CD4-positive, alpha-beta T cell treated with Interleukin-4 for 4 hours (primary cell): ENCODE measurements at places on chromosomes 7 and 10.

DNA sequence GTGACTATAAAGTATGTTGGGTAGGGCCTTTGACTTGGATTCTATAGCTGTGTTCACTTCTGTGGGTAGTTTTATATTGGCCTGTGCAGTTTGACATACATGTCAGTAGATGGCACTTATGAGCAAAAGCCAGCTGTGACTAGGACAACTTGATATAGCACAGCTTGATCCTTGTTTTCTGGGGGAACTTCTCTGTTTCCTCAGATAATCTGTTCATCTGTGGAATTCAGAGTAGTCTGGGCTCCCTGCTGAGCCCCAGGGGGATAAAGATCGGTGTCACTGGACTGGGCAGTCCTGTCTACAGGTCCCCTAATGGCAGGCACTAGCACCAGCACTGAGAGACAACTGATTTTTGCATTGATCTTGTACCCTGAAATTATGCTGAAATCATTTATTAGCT lies 25.4 kb downstream of the CYP2C9 start:
- no peak for DNase-seq

GRCh38 chr10:51137756-51138529 lies 63.7 kb downstream of the PRKG1 start:
- no peak for DNase-seq

DNA sequence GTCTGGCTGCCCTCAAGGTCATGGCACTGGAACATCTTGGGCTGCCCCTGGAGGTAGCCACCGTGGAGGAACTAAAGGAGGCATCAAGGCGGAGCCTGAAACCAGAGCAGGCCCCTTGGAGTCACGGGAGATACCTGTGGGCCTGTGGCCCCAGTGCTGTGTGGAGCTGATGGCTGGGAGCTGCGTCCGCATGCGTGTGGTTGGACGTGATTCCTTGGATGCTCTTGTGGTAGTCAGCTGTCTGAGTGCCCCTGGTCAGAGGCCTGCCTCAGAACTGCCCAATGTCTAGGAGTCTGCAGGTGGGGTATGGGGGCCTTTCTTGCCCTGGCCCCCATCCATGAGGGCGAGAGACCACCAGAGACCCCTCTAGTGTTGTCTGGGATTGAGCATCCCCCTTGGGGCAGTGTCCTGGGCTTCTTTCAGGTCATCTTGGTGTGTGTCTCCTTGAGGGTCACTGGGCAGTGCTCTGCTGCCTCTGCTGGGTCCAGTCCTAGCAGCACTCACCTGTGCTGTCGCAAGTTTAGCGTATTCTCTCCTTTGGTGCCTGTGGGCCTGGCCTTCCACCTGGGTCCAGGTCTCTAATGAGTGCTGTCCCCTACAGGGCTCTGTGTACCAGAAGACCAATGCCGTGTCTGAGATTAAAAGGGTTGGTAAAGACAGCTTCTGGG lies 8.1 kb downstream of the PGAM2 start:
- DNase-seq = no peak

- no peak for DNase-seq
Observed at GRCh38 chr7:5282543-5283316, at the start of gene SLC29A4. Gene SLC29A4, plus strand, starts transcription at chr7:5282943. Its CDS starts 4,874 bp downstream, at chr7:5287817.

DNA sequence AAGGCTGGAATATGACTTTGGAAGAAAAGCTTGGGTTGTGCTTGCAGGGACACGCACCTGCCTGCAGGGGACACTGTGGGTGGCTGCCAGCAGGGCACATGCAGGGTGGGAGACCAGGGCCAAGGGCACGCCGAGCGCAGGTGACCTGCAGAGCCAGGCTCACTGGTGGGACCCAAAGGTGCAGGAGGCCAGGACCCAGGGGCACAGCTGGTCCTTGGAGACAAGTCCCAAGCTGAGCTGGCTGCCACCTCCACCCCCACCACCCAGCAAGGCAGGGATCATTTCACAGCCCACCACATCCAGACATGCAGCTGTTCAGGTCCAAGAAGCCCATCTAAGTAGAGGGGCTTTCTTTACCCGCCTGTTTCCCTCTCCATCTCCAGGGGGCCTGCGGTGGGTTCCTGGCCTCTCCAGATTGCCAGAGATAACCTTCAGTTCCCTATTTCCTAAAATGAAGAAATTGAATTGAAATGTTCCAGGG lies 13.8 kb upstream of the CLIP2 start:
- no peak for DNase-seq

DNA sequence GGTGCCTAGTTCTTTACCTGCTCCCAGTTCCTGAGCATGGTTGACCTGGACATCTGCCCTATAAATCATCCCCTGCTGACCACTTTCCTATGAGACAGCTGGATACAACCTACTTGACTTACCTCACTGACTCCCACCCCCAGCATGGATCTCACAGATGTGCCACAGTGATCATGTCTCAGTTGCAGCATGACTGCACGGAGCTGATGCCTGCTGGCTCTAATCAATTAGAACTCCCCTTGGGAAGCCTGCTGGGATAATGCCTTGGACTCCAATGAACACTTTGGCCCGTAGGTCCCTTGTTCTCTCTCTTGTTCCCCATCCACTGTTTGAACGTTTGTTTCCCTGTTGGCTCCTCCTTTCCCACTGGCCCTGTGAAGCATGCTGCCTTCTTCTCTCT lies 271.2 kb upstream of the IGFBP3 start:
- no peak for DNase-seq

GRCh38 chr7:56046721-56047445 lies 4.4 kb downstream of the PSPH start:
- DNase-seq = no peak

- no peak for DNase-seq
Observed at GRCh38 chr10:26829810-26830515, 30.8 kb downstream of the ABI1 start.

DNA sequence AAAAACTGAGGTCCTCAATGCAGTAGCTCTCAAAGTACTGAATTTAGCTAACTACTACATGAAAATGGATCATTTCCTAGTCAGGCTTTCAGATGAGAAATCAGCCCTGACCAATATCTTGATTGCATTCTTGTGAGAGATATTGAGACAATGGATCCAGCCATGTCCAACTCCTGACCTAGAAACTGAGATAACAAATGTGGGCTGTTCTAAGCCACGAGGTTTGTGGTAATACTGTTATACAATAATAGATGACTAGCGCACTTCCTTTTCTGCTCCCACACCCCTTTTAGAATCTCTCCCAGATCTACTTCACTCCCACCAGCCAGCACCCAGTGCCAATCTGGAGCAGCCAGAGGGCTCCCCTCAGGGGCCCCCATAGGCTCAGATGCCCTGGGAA lies 209.3 kb upstream of the KMT2E start:
- DNase-seq = no peak

DNA sequence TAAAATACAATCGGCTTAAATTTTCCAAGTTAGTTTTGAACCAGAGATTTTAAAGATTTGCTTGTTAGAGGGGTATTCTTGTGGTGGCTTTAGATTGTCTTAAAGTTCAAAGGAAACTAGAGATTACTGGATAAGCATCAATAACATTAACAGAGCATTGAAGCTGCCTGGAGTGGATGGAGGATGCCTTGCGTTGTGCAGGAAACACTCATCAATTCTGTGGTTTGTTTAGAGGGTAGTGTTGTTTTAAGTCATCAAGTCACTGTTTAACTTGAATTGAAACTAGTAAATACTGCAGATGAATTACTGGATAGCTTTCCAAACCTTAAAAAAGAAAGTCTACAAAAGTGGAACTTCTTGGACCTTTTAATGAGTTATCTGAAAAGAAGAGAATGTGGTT lies 218.6 kb downstream of the CELF2 start:
- peak; percentile 61 for DNase-seq

GRCh38 chr7:150820148-150820547 lies 19.6 kb downstream of the TMEM176A start:
- no peak for DNase-seq

GRCh38 chr7:4068286-4068685 lies 613.8 kb upstream of the FOXK1 start:
- no peak for DNase-seq

- no peak for DNase-seq
Observed at GRCh38 chr7:150791304-150791703, 8.9 kb downstream of the TMEM176B start.

DNA sequence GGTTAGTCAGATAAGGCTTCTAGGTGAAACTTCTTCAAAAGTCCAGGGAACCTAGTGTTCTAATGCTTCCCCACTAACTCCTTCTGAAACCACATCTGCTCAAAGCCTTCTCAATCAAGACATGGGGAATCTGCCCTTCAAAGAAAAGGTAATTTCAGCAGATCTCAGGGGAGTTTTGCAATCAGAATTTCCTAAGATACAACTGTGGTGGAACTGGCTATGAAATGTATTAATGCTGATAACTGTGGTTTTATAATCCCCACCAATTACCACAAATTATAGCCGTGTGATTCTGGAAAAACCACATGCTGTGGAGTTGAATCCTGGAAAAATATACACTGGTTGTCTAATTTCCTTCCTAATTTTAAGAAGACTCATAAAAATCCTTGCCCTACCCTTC lies 233.8 kb downstream of the SORCS1 start:
- DNase-seq = no peak

DNA sequence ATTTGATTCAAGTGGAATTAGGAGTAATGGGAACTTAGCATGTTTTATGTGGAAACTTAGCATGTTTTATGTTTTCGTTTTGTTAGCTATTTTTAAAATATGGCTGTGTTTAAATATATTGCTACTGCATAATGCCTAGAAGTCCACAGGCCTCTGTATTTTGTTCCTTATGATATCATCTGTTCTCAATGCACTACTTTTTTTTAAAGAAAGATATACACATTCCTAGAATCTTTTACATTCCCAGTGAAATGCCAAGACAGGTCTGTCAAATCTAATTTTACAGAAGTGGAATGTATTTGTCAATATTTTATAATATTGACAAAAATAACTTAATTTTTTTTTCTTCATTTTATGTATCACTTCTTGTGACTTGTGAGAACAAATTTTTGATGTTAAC lies 51.6 kb downstream of the ST7 start:
- no peak for DNase-seq

DNA sequence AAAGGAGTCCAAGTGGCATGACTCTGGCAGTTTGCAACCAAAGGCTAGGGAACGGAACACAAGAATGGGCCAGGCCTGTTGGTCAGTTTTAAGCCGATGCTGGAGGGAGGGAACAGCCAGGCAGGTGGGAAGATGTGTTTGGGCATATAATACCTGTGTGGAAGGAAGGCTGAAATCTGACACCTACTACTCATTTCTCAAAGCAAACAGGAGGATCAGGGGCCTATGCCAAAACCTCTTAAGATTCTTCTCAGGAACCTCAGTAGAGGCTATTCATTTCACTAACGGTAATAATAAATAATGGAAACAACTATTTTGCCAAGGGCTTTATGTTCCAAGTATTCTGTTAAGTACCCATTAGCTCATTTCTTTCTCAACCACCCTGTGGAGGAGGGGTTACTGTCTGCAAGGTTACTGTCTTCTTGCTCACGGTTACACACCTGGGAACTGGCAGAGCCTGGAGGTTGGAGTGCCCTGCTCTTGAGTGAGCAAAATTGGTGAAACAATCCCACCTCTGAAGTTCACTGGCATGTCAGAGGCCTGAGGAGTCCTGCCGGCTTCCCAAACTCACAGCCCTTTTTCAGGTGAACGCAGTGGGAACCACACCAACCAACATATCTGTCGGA lies 35.5 kb downstream of the GOT1 start:
- DNase-seq = no peak

- no peak for DNase-seq
Observed at GRCh38 chr10:98267894-98268693, at the start of gene LOXL4. Gene LOXL4, minus strand, starts transcription at chr10:98268194. Its CDS starts 5,175 bp downstream, at chr10:98263019.

- DNase-seq = no peak
Observed at GRCh38 chr7:4189131-4189570, 492.9 kb upstream of the FOXK1 start.

DNA sequence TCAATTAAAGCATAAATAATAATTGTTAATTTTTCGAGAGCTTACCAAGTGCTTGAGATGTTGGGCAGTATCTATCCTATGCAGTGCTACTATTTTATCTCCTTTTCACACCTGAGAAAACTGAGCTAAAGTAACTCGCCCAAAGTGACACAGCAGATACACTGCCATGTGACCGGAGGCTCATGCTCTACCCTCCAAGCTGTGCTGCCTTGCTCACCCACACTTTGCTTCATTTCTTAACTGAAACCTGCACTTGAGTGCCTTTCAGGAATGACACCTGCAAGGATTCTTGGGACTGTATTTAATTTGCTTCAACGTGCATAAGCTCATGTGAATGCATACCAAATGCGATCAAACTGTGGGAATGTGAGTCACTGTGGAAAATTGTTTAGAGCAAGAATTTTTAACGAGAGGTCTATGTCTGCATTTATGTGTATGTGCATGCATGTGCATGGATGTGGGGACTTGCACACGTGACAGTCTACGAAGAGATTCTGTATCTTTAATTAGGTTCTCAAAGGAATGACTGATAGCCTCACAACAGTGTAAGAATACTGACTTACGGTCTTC lies 119.2 kb downstream of the ADCYAP1R1 start:
- no peak for DNase-seq
